ENCODE measurements at places on chromosomes 16 and 17.

DNA sequence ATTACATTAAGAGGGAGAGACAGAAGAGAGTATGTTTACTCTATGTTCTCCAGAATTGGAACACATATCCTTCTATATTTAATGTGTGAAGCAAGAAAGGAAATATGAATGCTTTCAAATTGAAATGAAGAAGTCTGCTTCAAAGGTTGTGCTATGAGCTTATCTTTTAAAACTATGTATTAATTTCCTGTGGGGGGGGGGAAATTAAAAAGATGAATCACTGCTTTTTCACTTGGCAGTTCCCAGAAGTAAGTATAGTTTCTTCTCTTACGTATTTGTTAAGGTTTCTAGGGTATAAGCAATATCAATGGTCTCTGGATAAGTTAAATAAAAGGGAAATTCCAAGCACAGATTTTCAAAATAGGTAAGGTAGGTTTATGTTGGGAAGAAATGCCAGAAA is 7.0 kb downstream of the TERF2 start:
- no peak for DNase-seq

DNA sequence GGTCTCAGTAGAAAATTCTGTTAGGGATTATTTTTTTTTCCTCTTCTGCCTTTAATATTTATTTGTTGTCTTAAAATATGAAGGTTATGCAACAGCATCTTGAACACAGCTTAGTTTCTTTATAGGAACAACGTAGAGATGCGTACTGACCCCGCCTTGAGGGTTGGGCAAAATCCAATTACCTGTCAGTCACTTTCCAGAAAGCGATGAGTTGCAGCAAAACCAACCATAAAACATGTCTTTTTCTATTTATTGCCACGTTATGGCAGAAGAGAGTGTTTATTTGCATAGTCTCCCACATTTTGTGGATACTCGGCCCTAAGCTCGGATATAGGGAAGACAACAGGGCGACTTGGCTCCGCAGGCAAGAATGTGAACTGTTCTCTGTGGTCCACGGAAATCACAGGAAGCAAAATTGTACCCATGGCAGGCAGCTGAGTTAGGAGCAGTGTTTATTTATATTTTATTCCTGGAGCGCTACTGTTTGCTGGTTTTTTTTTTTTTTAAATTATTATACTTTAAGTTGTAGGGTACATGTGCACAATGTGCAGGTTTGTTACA is 44.3 kb upstream of the CACNG5 start:
- no peak for DNase-seq

- DNase-seq = no peak
Measured at GRCh38 chr16:53991754-53992378, 287.9 kb downstream of the FTO start.

DNA sequence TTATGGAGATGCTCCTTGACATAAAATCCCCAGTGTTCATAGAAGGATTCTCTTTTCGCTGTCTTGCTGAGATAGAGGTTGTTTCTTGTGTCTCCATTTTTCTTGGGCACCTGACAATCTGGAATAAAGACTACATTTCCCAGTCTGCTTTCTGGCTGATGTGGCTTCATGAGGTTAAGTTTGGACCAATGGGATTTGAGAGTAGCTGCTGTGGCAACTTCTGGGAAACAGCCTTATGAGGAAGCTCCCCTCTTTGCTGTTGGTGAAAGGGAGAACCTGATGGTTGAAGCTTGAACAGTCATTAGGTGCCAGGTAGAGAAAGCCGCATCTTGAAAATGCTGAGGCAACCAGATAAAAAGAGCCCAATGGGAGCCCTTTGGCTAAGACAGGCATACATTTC is 24.4 kb downstream of the HS3ST4 start:
- DNase-seq = no peak

DNA sequence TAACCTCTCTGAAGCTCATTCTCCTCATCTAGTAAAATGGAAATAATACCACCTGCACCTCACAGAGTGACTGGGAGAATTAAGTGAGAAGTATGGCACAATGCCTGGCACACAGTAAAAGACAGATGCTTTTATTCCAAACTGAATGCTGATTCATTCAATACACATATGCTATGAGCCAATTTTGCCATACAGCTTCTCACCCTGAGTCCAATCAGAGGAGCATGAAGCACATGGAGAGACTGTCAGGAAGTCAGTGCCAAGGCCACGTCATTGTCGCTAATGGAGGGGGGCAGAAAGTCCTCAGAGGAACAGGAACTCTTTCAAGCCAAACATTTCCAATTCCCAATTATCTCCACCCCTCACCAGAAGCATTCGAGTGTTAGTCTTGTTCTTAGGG is 11.6 kb downstream of the MKS1 start:
- no peak for DNase-seq

DNA sequence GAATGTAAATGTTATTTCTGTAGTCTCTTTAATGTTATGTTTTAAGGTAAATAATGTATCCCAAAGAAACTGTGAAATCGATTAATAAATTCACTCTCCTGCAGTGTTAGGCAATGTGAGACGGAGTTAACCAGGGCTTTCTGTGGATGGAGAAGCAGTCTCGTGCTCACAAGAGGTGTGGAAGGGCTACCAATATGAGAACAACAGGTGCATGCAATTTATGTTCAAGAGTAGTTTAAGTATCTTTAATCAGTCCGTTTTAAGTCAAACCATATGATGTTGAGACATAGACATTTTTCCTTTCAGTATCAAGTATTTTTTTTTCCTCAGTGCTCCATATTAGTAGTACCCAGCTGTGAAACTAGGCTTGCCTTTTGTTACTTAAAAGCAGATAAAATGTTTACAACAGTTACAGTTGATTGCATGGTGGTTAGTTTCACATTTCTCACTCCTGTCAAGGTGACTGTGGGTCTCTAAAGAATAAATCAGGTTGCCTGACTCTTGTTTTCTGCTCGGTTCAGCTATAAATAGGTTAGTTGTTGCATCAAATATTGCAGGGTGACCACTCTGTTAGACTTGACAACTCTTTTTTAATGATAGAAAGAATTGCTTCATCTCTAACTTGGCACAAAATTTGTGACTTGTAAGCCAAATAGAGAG is 54.4 kb downstream of the COX10 start:
- no peak for DNase-seq

DNA sequence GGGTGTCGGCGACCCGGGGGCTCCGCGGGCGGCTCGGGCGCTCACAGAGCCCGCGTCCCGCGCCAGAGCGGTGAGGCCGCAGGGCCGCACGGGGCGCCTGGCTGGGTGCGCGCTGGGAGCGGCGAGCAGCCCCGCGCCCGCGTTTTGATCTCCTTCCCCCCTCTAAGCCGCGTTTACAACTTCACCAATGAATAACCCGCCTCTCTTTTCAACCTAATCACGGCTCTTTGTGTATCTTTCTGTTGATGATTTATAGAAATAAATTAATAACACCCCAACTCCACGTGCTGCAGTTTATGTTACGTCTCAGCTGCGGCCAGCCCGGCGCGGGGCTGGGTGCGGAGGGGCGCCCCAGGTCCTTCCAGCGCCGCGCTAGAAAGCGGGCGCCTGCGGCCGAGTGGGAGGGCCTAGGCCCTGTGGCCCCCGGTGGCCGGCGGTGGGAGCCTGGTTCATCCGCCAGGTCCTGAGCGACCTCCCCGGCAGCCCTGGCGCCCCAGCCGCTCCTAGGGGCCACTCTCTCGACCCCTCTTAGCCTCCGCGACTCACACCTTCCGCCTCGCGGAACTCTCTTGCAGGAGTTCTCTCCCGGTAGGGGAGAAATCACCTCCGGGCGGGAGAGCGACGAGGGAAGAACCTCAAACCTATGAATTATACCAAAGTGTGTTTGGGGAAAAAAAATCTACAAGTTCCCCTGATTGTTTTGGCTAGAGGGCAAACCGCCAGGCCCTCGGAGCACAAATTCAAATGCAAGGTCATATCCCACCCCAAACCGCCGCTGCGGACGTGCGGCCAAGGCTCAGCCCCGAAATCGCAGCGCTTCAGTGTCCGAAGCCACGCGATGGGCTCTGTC is 1.9 kb downstream of the HNF1B start:
- no peak for DNase-seq

DNA sequence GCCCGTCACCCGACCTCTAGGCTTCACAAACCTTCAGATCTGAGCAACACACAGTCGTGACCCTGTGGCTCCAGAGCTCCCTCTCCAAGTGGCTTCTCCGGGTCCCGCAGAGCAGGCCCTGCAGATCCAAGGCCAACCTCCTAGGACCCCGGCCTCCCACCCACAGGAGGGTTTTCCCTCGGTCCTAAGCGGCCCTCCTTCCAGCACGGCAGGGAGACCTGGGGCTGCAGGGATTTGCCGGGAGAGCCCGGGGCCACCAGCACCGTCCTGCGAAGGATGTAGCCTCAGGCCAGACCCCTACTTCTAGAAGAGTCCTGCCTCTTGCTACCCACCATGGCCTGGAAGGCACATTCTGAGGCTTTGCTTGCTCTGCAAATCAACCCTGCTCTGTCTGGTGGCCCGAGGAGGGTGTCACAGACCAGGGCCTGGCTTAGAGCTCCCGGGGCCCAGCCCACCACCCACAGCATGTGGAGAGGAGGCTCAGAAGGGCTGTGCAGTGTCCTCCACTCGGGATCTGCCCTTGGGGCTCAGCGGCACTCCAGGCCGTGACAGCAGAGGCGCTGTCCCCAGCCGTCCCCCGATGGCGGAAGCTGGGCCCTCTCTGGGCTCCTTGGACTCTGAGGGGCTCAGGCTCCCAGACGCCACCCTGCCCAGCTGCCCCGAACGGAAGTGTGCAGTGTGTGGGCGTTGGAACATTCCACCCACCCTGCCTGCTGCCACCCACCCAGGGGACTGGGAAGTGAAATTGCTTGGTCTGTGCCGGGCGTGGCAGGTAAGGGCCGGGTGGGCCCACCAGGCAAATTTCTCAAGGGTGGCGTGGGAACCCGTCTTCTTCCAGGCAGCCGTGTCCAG is 28.8 kb upstream of the ACSF3 start:
- no peak for DNase-seq

DNA sequence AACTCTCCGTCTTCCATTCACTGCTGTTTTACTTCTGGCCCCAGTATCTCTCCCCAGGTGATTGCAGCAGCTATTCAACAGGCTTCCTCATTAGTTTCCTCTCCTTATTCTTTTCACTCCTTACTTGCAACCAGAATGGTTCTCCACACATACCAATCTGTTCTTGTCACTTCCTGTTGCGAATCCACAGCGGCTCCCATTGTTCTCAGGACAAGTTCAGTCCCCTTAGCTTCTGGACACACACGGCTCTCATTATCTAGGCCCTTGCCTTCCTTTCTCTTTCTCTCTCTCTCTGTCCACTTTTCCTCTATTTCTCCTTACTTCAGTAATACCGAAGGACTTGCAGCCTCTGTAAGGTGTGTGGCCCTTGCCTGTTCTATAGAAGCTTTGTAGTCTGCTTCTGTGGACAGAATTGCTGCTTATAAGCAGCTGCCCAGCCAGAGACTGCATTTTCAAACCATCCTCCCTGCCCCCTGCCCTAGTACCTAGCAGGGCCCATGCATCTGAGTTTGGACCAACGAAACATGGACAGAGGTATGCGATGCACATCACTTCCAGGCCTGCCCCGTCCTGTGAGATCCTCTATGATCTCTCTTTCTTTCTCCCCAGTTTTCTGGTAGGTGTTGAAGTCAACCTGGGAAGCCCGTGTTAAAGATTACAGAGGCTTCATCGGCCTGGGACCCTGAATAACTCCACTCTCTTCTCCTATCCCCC is 45.7 kb downstream of the VAT1L start:
- no peak for DNase-seq

GRCh38 chr16:46947900-46948547 is 25.4 kb downstream of the DNAJA2 start:
- no peak for DNase-seq

DNA sequence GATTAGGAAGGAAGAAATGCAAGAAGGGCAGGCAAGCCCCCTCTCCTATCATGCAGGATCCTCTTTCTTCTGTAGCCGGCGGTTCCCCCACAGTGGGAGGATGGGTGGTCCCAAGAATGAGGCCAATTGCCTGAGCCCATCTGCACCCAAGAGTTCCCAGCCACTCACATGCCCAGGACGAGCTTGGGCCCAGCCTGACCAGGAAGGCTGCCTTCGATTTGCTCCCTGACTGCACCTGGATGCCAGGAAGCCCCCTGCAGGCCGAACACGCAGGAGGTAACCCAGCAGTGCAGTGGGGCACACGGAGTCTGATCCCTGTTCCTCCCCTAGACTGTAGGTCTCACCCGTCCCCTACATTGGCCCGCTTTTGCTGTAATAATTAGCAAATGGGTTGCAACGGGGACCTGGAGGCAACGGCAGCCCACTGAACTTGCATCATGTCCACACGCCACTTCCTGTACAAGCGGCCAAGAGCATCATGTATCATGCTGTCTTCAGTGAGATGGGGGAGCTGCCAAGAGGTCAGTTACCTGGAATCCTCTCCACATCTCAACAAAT is 67.5 kb downstream of the AMFR start:
- no peak for DNase-seq

Measured in retinal pigment epithelial cell (primary cell).